ENCODE measurements at places on chromosomes 2 and 18. TPM values are rescaled to one million over a fixed set of nuclear protein-coding genes. Genes with fewer than 3 reads are reported as not detected.
A peak's percentile ranks its signal among the peaks of the same experiment; 100 is the strongest.

- DNase-seq: no peak
Measured at GRCh38 chr2:86290596-86291327, 46.7 kb downstream of the REEP1 start.

The FRZB gene
- 1.2 TPM for polyA plus RNA-seq

DNA sequence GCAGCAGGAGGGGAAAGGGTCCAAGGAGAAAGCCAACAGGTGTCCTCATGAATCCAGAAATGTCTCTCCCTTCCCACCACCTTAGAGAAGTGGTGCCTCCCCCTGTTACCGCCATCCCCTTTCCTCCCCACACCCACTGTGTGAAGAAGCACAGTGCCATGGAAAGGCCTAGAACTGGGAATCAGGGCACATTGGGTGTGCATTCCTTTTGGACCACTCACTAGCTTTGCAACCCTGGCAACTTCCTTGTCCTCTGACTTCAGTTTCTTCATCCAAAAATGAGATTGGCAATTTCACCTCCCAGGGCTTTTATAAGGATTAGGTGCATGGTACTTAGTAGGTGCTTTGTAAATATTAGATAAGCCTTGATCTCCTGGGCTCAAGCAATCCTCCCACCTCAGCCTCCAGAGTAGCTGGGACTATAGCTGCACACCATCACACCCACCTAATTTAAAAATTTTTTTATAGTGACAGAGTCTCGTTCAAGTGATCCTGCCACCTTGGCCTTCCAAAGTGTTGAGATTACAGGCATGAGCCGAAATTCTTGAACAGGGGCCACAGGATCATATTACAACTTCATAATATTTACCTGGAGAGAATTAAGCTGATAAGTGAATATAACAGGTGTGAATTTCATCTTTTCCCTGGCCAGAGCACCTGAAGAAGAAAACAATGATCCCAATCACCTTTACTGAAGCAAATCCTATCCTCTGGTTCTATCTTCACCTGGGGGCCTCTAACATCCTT lies 97.9 kb upstream of the TAF1B start:
- DNase-seq: no peak

DNA sequence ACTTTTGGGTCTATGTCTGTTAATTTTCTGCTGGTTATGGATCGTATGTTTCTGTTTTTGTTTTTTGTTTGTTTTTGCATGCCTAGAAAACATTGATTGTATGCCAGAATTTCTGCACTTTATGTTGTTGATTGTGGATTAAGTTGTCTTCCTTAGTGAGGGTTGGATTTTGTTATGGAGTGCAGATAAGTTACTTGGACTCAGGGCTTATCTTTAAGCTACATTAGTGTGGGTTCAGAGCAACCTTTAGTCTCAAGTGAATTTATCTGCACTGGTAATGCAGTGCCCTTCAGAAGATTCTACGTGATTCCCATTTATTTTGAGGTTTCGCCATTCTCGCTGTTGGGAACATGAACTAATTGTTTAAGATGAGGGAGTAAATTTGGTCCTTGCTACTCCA lies 32.9 kb downstream of the UBR3 start:
- DNase-seq: no peak

DNA sequence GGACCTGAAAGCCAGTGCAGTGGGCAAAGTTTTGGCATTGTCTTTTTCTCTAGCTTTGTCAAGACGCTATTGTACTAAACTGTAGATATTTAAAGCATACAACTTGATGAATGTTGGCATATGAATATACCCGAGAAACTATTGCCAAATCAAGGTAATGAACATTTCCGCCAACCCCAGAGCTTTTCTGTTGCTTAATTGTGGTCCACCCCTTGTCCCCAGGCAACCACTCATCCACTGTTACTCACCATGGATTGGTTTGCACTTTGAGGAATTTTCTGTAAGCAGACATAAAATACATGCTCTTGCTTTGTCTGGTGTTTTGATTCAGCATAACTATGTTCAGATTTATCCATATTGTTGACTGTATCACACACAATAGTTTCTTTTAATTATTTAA lies 688.4 kb downstream of the ADCYAP1 start:
- DNase-seq: no peak

DNA sequence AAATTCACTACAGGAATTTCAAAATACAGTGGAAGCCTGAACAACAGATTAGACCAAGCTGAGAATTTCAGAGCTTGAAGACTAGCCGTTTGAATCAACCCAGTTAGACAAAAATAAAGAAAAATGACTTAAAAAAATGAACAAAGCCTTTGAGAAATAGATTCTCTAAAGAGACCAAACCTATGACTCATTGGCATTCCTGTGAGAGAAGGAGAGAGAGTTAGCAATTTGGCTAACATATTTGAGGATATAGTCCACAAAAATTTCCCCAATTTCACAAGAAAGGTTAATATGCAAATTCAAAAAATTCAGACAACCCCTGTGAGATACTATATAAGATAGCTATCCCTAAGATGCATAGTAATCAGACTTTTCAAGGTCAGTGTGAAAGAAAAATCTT lies 78.0 kb downstream of the MYO3B start:
- DNase-seq: no peak

The ASB18 gene
- not detected for polyA plus RNA-seq

DNA sequence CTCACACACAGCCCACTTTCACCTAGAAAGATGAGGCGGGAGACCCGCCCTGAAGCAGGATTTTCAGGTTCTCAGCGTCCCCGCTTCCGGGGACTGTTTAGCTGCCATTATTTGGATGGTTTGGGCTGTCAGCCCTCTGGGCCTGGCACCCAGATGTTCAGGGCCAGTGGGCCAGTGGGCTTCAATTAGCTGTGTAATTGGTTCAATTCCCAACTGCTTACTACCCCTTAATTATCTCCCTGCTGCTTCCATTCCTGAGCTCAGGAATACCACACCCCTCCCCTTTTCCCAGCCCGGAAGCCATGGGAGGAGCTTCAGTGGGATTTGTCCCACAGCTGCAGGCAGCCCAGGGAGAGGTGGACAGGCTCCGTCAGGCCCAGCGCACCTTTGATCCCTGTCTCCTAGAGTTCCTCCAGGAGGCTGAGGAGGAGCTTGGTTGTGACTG lies 114.1 kb upstream of the MYCN start:
- peak; percentile 63 for DNase-seq

GRCh38 chr2:79717364-79718007 lies 204.6 kb downstream of the CTNNA2 start:
- DNase-seq: peak; percentile 52

- peak; percentile 74 for DNase-seq
Measured at GRCh38 chr2:31580321-31581117, at the start of gene SRD5A2. Gene SRD5A2 (minus strand): TSS chr2:31580938. CDS start chr2:31580900, 38 bp downstream.

The CTAGE1 gene
- 0.05 TPM for polyA plus RNA-seq

GRCh38 chr2:27148801-27149439 lies at the start of gene TCF23:
Gene TCF23 (plus strand): TSS chr2:27149004. CDS start chr2:27149134, 130 bp downstream.
- no peak for DNase-seq

DNA sequence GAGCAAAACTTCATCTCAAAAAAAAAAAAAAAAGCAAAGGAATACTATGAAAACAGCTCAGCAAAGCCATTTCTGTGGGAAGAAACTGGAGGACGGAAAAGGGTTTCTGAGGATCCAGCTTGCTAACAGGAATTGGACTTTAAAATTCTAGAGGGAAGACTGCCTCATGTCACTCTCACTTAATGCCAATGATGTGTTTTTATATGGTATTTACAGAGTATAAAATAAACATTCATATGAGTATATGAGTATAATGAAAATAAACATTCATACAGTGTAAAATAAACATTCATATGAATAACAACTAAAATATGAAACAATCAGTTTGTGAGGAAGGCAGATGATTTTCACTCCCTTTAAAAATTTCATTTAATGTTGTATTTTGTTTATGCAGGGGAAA lies 43.9 kb downstream of the CHMP3 start:
- no peak for DNase-seq

Measured in GM23338 (cell line).